ENCODE measurements at places on chromosomes 6 and 20.

DNA sequence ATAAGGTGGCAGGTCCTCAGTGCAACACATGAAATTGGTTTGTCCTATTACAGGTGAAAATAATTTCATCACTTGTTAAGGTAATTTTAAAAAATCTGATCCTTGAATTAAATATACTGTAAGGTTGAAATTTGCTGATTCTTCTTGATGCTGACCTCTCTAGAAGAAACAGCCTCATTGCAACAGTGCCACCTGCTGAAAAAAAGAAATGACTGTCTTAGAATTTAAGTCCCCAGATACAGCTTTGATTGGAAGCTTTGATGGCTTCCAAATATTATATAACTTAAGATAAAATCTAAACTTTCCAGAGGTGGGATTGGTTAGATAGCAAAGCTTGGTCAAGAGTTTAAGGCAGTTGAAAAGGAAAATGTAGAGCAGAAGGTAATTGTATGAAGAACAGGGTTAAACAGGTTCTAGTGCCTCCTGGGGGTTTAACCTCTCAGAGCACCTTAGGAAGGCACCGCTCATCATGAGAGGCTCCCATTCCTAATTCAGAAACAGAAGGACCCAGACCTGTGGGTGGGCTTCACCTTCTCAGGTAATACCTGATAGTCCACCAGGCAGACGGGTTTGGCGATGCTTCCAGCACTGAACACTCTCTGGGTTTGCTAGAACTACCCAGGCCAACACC lies 401.0 kb downstream of the PAX1 start:
- no peak for DNase-seq

- DNase-seq = no peak
Observed at GRCh38 chr20:32449890-32450401, 91.8 kb downstream of the ASXL1 start.

- no peak for DNase-seq
Observed at GRCh38 chr6:146548898-146549374, 5.3 kb downstream of the RAB32 start.

DNA sequence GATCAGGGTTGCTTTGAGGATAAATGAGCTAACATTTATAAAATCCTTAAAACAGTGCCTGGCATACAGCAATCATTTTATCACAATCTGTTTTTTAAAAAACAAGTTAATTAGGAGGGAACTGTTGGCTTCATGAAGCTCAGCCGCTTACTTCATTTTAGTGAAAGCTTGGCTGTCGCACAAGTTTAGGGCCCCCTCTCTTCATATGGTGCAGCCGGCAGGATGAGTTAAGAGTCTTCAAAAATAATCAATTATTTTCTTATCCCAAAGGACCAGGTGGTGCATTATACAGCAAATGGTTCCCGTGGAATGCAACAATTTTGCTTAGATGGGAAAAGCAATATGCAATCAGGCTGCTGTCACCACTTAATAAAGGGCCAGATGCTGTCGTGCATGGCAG lies 57.4 kb upstream of the PROKR2 start:
- DNase-seq = no peak

DNA sequence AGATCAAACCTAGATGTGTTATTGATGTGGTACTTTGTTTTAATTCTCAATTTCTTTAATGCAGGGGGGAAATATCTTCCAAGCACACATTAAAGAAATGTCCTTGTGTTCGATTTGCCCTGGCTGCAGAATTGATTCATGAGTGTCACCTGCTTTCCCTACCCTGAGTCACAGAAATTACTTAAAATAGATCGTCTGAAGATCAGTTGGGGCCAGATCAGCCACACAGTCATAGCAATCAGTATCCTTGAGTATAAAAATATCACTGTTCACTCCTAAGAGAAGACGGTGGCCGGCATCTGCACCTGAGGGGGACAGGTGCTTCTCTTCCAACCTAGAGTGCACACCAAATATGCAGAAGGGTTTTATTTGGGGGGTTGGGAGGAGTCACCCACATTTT lies 115.2 kb upstream of the RIN2 start:
- no peak for DNase-seq

DNA sequence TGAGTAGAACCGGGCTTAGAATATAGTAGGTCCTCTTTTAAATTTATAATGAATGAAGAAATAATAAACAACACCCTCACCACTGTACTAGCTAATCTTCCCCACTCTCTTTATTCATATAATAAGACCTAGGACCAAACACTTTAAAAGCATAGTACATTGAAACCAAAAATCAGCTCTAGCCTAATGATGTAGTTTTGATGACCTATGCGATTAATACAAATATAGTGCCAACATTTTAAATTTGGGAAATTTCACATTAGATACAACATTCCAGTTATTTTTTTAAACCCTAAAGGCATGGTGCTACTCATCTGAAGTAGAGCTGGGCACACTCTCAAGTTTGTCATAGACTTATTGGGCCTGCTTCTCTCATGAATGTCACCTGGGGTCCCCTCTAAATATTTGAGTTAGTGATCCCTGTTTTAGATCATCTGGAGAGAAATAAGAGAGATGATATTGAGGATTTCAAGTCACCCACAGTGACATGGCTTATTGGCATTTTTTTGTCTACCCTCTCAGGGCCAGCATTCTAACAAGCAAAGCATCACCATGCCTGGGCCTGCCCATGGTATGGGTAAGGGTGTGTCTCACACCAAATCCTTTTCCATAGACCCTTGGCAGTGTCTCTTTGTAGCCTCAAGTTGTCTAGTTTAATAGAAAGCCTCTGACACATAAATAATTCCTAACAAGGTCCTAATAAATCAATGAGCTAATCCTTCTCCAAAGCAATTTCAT lies 319.8 kb downstream of the HIVEP2 start:
- no peak for DNase-seq

DNA sequence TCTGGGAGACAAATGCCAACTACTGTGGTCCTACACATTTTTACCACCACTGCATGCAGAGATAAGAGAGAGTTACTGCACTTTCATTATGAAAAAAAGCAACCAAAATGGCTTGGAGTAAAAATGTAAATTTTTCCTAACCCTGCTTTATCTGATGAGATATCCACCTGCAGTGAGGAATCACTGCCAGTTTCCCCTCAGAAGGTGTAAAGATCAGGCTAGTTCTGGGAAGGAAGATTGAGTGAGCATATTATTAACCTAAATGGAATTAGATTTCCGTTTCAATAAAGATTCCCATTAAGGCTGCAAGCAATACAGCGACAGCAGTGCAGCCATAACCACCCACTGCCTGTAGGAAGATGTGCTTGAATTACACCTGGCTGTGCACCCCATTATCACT lies 84.9 kb downstream of the QRSL1 start:
- DNase-seq = no peak

GRCh38 chr6:13074415-13075140 lies 253.8 kb downstream of the TBC1D7 start:
- DNase-seq = no peak

- peak; percentile 38 for DNase-seq
Observed at GRCh38 chr20:38303908-38304379, at the start of gene BPI. Gene BPI (plus strand): TSS chr20:38304156. CDS start chr20:38304224, 68 bp downstream.

GRCh38 chr6:5294392-5295211 lies 33.3 kb downstream of the FARS2 start:
- DNase-seq = no peak

DNA sequence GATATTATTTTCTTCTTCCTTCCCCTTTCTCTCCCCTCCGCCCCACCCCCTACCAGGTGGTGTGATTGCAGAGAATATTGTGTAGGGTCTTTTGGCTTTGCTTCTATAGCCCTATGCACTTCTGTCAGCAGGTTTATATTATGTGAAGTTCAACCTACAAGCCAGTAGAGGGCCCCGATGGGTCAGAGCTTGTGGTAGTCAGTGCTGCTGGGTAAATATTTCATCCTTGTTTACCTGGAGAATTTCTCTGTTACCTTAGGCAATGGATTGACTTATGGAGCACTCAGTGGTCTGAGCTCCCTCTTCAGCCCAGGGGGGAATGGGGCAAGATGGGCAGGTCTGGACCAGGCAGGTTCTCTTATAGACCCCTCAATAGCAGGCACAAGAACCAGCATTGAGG lies 720.9 kb downstream of the GRIK2 start:
- DNase-seq = no peak

DNA sequence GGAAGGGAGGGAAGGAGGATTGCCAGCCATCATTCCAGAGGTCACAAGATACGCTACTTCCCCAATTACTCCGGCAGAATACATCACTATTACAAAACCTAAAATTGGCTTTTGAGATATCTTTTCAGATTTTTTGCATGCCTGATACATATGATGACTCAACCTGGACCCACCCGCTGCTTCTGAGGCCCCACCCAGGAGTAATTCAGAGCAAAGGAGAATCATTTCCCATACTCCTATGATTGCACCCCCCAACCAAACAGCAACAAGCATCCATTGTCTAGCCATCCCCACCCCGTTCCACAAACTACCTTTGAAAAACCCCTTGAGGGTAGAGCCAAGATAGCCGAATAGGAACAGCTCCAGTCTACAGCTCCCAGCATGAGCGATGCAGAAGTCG lies 163.5 kb upstream of the GJE1 start:
- DNase-seq = no peak

- peak; percentile 57 for DNase-seq
Observed at GRCh38 chr20:45833883-45834796, 541 bp downstream of the SNX21 start.

DNA sequence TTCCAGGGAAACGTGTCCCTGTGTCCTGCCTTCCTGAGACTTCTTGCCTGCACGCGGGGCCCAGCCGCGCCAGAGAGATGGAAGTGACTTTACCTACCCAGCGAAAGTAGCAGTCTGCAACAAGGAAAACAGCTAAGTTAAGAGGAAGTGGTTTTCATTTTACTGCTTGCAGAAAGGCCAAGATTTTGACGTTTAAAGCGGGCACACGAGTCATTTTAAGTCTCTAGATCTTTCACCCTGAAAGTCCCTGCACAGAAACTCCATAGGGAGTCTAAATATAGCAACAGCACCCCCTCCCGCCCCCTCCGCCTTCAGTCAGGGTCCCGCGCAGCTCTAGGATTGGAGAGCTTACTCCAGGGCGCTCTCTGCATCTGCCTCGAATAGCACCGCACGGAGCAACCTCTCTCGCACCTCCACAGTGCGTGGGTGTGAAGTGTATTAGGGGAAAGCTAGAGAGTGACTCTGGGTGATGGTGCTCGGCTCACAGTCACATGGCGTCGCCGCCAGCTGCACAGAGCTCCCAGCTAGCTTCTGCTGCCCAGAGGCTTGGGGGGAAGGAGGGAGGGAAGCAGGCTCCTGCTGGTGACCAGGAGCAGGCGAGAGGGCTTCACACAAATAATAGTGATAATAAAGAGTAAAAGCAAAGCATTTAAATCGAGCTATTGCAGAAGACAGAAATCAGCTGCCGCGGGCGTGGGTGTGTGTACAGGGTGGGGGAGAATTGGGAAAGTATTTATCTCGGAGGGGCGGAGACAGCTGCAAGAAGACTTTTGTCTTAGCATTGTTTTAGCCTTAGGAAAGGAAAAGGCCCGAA lies 1.8 kb upstream of the KCNQ5 start:
- DNase-seq = peak; percentile 27

DNA sequence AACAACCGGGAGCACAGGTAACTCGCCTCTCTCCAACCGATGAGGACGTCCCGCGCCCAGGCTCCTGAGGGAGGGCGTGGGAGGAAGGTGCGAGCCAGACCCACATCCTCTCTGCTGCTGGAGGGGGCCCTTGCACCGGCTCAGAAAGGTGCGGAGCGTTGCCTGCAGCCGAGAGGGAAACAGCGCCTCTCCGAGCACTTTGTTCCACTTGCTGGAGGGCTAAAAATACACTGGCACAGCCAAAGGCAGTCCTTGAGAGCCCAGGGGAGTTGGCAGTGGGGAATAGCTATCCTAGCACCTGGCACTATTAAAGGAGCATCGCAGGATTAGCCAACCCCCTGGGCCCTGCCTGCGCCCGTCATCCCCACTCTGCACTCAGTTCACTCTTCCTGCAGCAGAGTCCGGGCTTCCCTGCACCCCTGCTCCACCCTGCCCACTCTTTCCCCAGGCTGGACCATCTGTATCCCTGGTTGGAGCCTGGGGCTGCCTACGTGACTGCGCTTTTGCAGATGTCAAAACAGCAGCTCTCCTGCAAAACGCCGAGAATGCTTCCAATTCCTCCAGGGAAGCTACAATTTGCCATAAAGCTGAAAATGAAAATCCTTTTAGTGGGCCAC lies 108.9 kb downstream of the SNX5 start:
- DNase-seq = no peak

DNA sequence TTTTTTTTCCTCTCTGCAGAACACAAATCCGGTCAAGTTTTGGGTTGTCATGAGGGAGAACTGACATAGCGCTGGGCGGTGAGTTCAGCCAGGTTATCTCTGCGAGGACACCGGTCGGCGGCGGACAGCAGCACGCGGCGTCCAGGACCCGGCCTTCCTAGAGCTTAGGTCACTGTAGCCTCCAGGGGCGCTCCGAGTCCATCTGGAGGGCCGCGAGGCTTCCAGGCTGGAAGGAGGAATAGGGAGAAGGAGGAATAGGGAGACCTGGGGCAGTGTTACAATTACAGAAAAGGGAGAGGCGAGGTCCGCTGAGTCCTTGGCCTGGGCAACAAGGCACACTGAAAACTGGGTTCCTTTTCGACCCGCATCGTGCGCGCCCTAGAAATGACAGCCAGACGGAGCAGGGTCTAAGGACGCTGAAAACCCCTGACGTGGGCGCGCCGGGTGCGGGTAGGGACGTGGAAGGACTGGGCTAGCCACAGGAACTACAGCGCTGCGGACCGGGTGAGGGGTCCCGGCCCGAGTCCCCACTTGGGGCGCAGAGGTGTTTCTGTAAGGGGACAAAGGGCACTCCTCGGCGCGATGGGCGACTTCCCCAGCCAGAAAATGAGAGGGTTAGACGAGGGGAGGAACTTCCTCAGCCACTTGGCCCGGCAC lies 536 bp upstream of the FNDC1 start:
- DNase-seq = no peak
